ENCODE measurements at places on chromosomes 6 and 20. TPM values are rescaled to one million over a fixed set of nuclear protein-coding genes. Genes with fewer than 3 reads are reported as not detected.

The USP49 gene
- 6.5 TPM for total RNA-seq

The NUP43 gene
- 35.7 TPM for total RNA-seq

The SYCP2L gene
- 0.11 TPM for total RNA-seq

The HRH3 gene
- total RNA-seq = not detected

DNA sequence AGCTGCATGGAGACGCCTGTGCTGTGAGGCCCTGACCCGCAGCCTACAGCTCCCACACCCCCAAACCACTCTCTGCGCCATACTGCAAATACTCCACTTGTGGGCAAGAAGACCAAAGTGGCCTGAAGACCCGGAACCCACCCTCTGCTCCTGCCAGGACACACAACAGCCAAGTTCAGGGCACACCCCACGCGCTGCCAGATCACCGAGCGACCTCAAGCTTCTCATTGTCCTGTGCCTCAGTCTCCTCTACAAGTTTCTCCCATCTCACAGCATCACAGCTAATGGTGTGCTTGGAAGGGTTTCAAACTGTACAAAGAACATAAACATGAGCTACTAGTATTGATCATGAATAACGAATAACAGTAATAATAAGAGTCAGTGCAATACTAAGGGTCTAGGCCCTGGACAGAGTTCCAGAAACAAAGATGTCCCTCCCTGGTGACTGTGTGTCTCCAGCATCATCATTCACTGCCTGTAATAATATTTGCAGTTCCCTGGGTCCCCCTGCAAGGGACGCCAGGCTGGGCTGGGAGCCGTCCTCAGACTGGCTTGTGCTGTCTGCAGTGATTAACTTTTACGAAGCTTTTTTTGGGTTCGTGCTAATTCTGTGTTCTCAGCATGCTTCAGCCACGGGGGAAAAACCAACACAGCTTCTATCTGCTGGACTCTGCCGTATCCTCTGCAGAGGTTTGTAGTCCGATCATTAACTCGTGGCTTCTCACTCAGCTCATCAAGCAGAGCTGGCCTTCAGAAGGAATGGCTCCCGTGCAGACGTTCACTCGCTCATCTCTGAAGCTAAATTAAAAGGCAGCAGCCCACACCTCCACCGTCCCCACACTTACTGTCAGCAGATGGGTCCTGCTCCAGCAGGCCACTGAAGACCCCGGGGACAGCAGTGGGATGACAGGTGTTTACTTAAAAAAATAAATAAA, 81.6 kb upstream of the MPC1 start:
- peaks cover 65% of the 10 kb centered on the region for H3K4me1 ChIP-seq
- no peaks in the 10 kb centered on the region for H3K36me3 ChIP-seq
- peak overlapping the region; percentile 86 for H3K27ac ChIP-seq
- DNase-seq = peak; percentile 58
- peak overlapping the region; percentile 51 for H3K4me3 ChIP-seq
- no peaks in the 10 kb centered on the region for H3K27me3 ChIP-seq

GRCh38 chr6:3001773-3002293, 2.1 kb downstream of the NQO2 start:
- H3K36me3 ChIP-seq = no peaks in the 10 kb centered on the region
- H3K4me3 ChIP-seq = no peak overlapping the region
- H3K4me1 ChIP-seq = peaks cover 24% of the 10 kb centered on the region
- H3K27ac ChIP-seq = no peak overlapping the region
- peak; percentile 72 for DNase-seq

DNA sequence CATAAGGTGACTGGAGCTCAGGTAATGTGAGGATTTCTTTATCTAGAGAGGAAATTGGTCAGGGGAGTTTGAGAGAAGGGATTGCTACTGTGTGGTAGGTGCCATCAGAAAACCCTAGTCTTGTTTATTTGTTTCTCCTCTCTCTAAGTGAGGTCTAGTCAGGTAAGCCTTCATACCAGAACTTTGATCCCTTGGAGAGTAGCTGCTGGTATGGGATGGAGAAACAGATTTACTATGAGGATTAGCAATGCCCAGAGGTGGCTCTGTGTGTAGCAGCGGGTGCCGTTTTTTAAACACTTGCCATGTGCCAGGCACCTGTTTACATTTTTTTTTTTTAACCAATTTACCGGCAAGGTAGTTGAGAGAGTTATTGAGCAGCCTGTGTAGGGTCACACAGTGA, 19.5 kb downstream of the CMTR1 start:
- H3K4me1 ChIP-seq = no peaks in the 10 kb centered on the region
- no peaks in the 10 kb centered on the region for H3K27me3 ChIP-seq
- H3K27ac ChIP-seq = no peak overlapping the region
- no peak for DNase-seq
- no peak overlapping the region for H3K4me3 ChIP-seq
- H3K36me3 ChIP-seq = peaks cover 22% of the 10 kb centered on the region

DNA sequence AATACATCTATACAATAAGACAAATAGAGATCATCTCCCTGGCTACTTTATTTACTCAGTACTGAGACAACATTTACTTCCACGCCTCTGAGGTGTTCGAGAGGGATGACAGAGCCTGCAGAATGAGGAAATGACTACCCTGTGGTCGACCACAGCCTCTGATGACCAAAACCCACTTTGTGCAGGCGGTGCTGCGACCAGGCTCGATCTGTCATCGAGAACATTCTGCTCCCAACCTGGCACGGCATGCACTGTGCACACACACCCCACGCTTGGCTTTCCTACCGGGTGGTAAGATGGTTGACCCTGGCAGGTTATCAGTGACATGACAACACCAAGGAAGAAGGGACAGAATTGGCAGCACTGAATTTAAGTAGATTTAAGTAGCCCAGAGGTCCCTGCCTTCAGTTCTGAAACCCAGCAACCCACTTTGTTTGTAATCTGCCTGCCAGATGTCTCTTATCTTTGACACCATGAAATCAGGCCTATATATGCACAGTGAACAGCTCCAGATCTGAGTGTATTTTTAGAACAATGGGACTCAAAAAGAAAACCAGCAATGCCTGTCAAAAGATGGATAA, 42.6 kb downstream of the TTI1 start:
- no peaks in the 10 kb centered on the region for H3K27me3 ChIP-seq
- H3K27ac ChIP-seq = no peak overlapping the region
- no peak for DNase-seq
- peaks cover 3% of the 10 kb centered on the region for H3K4me1 ChIP-seq
- H3K36me3 ChIP-seq = peaks cover 7% of the 10 kb centered on the region

GRCh38 chr6:134303891-134304290, 14.0 kb downstream of the SGK1 start:
- H3K36me3 ChIP-seq = no peaks in the 10 kb centered on the region
- no peak for DNase-seq
- no peak overlapping the region for H3K4me3 ChIP-seq
- no peak overlapping the region for H3K27ac ChIP-seq
- no peaks in the 10 kb centered on the region for H3K27me3 ChIP-seq
- H3K4me1 ChIP-seq = no peaks in the 10 kb centered on the region

- H3K36me3 ChIP-seq = no peaks in the 10 kb centered on the region
- no peak overlapping the region for H3K27ac ChIP-seq
- no peak overlapping the region for H3K4me3 ChIP-seq
- H3K27me3 ChIP-seq = no peaks in the 10 kb centered on the region
These were observed 348.9 kb upstream of the KCNQ5 start for GRCh38 chr6:72272958-72273357.

All from Karpas-422 (cell line).